ENCODE measurements at places on chromosomes 12 and 14. TPM values are rescaled to one million over a fixed set of nuclear protein-coding genes. Genes with fewer than 3 reads are reported as not detected.

The FAM222A gene
- total RNA-seq = 7.2 TPM

- H3K27ac ChIP-seq = no peak overlapping the region
- no peaks in the 10 kb centered on the region for H3K27me3 ChIP-seq
- peaks cover 32% of the 10 kb centered on the region for H3K36me3 ChIP-seq
- no peaks in the 10 kb centered on the region for H3K4me1 ChIP-seq
- no peak overlapping the region for H3K4me3 ChIP-seq
Observed at GRCh38 chr12:24823808-24824515, 124.9 kb downstream of the BCAT1 start.

The INSM2 gene
- not detected for total RNA-seq

DNA sequence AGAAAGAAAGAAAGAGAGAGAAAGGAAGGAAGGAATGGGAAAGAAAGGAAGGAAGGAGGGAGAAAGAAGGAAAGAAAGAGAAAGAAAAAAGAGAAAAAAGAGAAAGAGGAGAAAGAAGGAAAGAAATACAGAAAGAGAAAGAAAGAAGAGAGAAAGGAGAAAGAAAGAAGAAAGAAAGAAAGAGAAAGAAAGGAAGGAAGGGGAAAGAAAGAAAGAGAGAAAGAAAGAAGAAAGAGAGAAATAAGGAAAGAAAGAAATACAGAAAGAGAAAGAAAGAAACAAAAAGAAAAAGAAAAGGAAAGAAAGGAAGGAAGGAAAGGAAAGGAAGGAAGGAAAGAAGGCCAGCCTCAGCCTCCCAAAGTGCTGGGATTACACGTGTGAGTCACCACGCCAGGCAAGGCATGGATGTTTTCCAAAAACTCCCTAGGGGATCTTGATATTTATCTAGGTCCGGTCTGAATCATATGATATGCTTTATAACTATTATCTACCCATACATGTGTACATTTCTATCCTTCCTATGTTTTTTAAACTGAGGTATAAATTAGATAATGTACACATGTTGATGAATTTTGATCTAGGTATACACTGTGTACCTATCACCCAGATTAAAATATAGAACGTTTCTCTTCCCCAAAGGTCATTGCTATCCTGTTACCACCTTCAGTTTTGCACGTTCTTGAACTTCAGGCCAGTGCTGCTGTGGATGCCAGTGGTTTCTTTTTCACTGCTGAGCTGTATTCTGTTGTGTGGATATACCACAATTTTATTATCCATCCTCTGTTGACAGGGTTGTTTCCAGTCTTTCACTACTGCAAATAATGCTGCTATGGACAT lies 177.9 kb downstream of the RBM19 start:
- H3K4me1 ChIP-seq = peaks cover 29% of the 10 kb centered on the region
- DNase-seq = no peak
- no peaks in the 10 kb centered on the region for H3K36me3 ChIP-seq
- H3K4me3 ChIP-seq = no peak overlapping the region
- no peak overlapping the region for H3K27ac ChIP-seq
- no peaks in the 10 kb centered on the region for H3K27me3 ChIP-seq

The KRT79 gene
- total RNA-seq = not detected

- no peaks in the 10 kb centered on the region for H3K36me3 ChIP-seq
- H3K4me3 ChIP-seq = no peak overlapping the region
Observed at GRCh38 chr14:49888293-49888692, 4.6 kb upstream of the ARF6 start.

DNA sequence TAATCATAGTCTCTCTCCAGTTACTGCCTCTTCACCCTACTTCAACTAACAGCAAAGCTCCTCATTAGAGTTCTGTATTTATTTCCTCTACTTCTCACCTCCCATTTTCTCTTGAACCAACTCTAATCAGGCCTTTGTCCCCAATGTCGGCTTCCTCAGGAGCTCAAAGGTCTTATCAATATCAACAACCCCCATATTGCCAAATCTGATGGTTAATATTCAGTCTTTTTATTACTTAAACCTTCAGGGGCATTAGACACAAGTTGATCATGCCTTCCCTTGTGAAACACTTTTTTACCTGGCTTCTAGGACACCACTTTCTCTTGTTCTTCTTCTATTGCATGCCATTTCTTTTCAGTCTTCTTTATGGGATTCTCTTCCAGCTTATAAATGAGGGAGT lies 509.0 kb downstream of the NELL2 start:
- no peaks in the 10 kb centered on the region for H3K27me3 ChIP-seq
- H3K4me3 ChIP-seq = no peak overlapping the region
- no peaks in the 10 kb centered on the region for H3K36me3 ChIP-seq
- no peak for DNase-seq
- peaks cover 5% of the 10 kb centered on the region for H3K4me1 ChIP-seq

The MIS18BP1 gene
- total RNA-seq = 54.6 TPM

DNA sequence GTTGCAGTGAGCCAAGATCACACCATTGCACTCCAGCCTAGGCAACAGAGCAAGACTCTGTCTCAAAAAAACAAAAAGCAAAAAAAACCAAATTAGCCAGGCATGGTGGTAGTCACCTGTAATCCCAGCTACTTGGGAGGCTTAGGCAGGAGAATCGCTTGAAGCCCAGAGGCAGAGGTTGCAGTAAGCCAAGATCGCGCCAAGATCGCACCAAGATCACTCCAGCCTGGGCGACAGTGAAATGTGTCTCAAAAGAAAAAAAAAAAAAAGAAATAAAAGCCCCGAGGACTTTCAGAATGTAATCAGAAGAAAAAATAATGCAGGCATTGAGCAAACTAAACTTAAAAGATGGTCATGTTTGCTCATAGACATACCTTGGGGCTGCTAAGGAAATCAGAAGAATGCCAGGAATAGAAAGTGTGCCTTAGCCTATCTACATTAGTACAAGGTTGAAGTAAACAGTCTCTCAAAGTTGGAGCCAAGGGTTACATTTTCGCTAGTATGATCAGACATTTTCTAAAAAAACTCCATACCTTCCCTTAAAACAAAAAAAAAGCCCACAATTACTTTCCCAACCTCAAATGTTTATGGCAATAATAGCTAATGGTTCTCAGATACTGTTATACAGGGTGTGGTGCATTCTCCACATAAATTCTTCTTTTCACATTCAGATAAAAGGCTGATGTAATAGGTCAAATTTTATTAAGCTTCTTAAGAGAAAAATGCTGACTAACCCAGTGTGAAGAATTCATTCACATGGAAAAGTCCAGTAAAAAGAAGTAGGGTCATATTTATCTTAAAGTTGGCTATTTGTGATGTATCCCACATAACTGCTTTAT lies 15.8 kb downstream of the DTD2 start:
- H3K27ac ChIP-seq = no peak overlapping the region
- H3K27me3 ChIP-seq = no peaks in the 10 kb centered on the region
- no peaks in the 10 kb centered on the region for H3K4me1 ChIP-seq
- H3K4me3 ChIP-seq = no peak overlapping the region

DNA sequence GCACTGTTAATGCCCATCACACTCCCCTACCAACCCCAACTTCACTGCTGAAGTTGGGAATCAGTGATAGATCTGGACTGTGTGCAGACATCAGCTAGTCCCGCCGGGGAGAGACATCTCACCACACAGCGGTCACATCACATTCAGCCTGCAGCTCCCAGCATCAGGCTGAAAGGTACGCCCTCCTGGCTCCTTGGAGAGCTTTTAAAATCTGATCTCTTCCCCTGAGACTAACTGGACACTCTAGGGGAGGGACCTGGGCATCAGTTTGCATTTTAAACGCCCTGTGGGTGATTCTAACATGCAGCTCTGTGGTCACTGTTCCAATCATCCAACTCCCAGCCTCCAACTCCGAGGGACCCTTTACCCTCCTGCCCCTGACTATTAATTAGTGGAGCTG lies 58.4 kb downstream of the CCDC85C start:
- no peaks in the 10 kb centered on the region for H3K36me3 ChIP-seq
- no peak for DNase-seq
- H3K27me3 ChIP-seq = no peaks in the 10 kb centered on the region
- peaks cover 61% of the 10 kb centered on the region for H3K4me1 ChIP-seq
- no peak overlapping the region for H3K27ac ChIP-seq

- no peaks in the 10 kb centered on the region for H3K36me3 ChIP-seq
- H3K4me3 ChIP-seq = peak overlapping the region; percentile 68
- peak overlapping the region; percentile 80 for H3K27ac ChIP-seq
- no peaks in the 10 kb centered on the region for H3K27me3 ChIP-seq
Observed at GRCh38 chr12:645563-646071, 17.6 kb downstream of the NINJ2 start.

The SLC25A47 gene
- total RNA-seq = 1.0 TPM

DNA sequence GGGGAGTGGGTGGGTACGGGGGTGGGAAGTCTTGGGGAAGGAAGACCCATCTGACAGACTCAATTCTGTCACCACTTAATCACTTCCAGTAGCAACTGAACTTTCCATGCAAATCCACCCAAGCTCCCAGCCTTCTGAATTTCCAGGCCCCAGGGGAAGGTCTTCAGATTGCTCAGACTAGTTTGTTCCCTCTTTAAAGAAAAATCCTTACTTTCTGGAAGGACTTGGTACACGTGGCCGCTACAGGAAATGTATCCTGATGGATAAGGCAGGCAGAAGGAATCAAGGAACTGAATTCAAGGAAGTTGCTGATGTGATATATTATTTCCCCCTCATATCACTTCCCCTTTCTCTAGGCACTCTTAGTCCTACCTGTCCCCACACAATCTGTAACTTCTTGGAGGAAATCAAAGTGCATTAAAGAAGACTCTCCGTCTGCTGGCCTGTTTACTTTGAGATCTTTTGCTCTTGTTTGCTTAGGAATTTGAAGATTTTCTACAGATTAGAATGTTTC lies 6.4 kb downstream of the NFKBIA start:
- peaks cover 79% of the 10 kb centered on the region for H3K4me1 ChIP-seq
- no peak overlapping the region for H3K4me3 ChIP-seq
- no peak overlapping the region for H3K27ac ChIP-seq

- H3K27ac ChIP-seq = no peak overlapping the region
- H3K36me3 ChIP-seq = no peaks in the 10 kb centered on the region
- no peaks in the 10 kb centered on the region for H3K27me3 ChIP-seq
- no peaks in the 10 kb centered on the region for H3K4me1 ChIP-seq
Observed at GRCh38 chr14:21894003-21894897, 220.6 kb upstream of the OR4E1 start.

The TMEM233 gene
- total RNA-seq = not detected

The GPX2 gene
- total RNA-seq = 839 TPM

- peak overlapping the region; percentile 75 for H3K4me3 ChIP-seq
- peaks cover 23% of the 10 kb centered on the region for H3K27me3 ChIP-seq
- peak; percentile 77 for DNase-seq
- no peaks in the 10 kb centered on the region for H3K36me3 ChIP-seq
- H3K4me1 ChIP-seq = peaks cover 66% of the 10 kb centered on the region
- peak overlapping the region; percentile 88 for H3K27ac ChIP-seq
Observed at GRCh38 chr12:53221203-53222080, 10.6 kb downstream of the RARG start.

DNA sequence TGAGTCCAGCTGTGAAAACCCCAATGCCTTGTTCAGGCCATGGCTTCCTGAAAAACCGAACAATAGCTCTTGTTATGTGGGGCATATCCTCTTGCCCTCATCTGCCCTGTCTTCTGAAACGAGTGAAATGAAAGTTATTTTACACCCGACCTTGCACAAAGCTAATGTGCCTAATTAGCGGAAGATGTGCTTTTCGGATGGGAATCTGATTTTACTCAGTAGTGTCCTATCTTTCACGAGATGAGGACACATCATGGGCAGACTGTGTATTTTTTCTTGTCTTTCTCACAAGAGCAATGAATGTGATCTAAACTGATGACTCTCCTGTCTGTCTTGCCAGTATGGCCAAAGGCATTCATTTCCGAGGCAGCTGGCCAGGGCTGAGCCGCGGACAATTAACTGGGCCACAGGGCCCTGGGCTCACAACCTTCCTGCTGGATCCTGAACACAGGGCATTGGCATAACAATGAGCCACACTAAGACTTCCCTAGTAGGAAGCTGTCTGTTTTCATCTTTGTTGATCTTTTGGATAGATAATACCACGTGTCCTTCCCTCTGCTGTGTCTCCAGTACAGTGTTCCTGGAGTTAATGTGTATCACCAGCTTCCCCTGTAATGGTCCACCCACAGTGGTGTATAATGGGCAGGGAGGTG lies 86.0 kb upstream of the HIF1A start:
- peak; percentile 63 for DNase-seq
- no peaks in the 10 kb centered on the region for H3K36me3 ChIP-seq
- peak overlapping the region; percentile 43 for H3K27ac ChIP-seq
- peak overlapping the region; percentile 46 for H3K4me3 ChIP-seq
- no peaks in the 10 kb centered on the region for H3K27me3 ChIP-seq

The PHLDA1 gene
- total RNA-seq = 42.6 TPM

DNA sequence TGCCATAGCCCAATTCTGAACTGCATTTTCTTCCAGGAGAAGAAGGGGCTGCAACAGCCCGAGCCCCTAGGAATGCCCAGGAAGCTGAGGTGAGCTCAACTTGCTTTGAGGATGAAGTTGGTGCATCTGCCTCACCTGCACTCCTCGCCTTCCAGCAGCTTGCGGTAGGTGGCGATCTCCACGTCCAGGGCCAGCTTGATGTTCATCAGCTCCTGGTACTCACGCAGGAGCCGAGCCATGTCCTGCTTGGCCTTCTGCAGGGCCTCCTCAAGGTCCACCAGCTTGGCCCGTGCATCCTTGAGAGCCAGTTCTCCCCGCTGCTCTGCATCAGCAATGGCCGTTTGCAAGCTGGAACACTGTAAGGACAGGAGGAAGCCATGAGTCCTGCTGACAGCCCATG lies 6.0 kb downstream of the KRT75 start:
- H3K27ac ChIP-seq = no peak overlapping the region
- peaks cover 27% of the 10 kb centered on the region for H3K27me3 ChIP-seq
- H3K36me3 ChIP-seq = no peaks in the 10 kb centered on the region
- no peak for DNase-seq
- no peaks in the 10 kb centered on the region for H3K4me1 ChIP-seq

DNA sequence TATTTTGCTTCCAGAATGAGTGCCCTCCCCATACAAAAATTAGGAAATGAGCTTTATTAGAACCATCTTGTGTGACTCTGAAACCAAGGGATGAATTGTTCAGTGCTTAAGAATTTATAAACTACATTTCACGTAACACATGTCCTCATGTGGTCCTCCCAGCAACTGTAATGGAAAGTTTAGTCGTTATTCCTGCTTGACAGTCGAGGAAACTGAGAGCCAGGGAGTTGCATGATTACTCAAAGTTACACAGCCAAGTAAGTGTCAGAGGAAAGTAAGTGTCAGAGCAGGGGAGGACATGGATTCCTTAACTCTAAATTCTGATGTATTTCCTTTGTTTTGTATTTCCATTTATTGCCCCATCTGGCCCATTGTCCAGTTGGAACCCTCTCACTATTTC lies 453.9 kb downstream of the FUT8 start:
- no peaks in the 10 kb centered on the region for H3K36me3 ChIP-seq
- H3K4me1 ChIP-seq = no peaks in the 10 kb centered on the region
- no peak overlapping the region for H3K4me3 ChIP-seq
- DNase-seq = no peak
- H3K27ac ChIP-seq = no peak overlapping the region

The GPRC5D gene
- total RNA-seq = not detected

DNA sequence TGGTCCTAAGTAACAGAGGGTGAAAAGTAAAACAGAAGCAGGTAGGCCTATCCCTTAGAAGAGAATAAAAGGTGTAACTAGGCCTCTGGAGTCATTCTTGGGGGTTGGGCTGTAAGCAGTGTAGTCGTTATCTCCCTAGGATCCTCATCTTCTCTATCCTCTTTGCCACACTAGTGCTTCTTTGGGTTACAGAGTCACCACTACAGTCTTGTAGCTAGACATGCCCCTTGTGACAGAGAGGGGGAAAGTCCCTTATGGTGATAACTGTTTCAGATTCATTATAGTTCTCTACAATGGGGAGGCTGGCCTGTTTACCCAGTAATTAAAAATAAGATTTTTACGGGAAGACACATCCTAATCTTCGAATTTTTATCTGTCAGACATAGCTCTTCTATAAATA lies 16.4 kb upstream of the SRP54 start:
- no peaks in the 10 kb centered on the region for H3K27me3 ChIP-seq
- H3K36me3 ChIP-seq = peaks cover 27% of the 10 kb centered on the region
- no peaks in the 10 kb centered on the region for H3K4me1 ChIP-seq
- no peak overlapping the region for H3K27ac ChIP-seq
- H3K4me3 ChIP-seq = no peak overlapping the region

The C1S gene
- total RNA-seq = 18.2 TPM

Measured in HepG2 (cell line).